ENCODE measurements at places on chromosomes 7 and 10. TPM values are rescaled to one million over a fixed set of nuclear protein-coding genes. Genes with fewer than 3 reads are reported as not detected.

The AGR2 gene
- not detected for total RNA-seq

The JCAD gene
- total RNA-seq, result 29.5 TPM

The LRRN3 gene
- 37.0 TPM for total RNA-seq

- no peak for DNase-seq
Measured at GRCh38 chr7:83934118-83934734, 260.4 kb downstream of the SEMA3A start.

DNA sequence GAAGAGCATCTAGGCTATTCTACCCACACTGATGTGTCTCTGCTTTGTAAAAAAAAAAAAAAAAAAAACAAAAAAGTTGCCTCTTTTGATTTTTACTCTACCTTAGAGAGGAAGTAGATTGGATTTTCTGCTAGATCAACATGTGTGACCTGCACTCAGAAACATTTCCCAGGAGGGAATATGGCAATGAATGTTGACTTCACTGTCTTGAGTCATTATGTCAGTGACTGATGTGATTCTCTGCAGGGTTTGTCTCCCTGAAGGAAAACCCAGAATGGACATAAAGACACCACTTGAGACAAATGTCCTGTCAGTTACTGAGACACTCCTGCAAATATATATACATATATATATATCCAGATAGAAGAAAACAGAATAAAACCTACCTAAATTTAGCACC is 370.3 kb downstream of the BMPER start:
- no peak for DNase-seq

The VWDE gene
- not detected for total RNA-seq
